ENCODE measurements at places on chromosomes 16 and 17.

DNA sequence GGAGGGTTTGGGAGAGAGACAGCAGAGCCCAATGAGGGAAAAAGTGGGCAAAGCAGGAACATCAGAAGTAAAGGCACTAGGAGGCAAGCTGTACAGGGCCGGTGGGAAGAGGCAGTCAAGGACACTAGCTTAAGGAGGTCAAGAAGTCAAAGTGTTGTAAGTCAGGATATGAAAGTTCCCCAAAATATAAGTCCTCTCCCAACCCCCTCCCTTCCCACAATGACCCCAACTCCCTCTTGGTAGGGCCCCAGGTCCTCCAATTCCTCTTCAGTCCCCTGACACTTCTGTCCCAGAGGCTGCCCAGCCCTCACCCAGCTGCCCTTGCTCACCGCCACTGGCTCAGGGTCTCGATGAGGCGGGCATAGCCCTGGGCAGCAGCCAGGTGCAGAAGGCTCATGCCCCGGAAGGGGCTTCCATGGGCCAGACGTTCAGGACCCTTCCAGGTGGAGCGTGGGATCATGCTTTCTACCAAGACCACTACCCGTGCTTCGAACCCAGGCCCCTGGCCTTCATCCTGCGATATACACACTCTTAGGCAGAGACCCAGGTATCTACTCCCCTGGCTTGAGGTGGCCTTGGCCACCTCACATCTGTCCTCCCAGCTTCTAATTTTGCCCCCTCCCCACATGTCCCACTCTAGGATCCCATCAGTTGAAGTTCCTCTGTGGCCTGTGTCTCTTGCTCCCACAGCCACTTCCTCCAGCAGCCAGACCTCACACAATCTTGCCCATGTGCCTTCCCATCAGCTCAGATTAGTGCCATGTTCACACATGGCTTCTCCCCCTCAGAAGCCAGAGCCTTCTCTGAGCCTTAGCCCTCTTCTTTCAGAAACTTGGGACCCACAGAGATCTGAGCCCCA lies 5.9 kb upstream of the SPAG7 start:
- DNase-seq, result no peak

DNA sequence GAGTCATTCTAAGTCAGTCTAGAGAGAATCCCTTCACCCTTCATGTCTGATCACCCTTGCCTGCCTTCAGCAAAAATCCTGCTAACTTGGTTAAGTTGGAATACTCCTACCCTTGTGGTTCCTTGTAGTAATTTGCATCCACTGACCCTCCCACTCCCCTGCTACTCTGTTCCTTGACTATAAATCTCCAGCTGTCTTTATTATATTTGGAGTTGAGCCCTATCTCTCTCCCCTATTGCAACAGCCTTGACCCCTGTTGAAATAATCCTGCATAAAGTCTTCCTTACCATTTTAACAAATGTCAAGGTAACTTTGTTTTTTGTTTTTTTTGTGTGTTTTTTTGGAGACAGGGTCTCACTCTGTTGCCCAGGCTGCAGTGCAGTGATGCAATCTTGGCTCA lies 590.1 kb downstream of the WWOX start:
- DNase-seq, result no peak

GRCh38 chr17:81437191-81437651 lies 42.0 kb downstream of the BAHCC1 start:
- DNase-seq, result no peak

GRCh38 chr17:81398176-81398831 lies 3.0 kb downstream of the BAHCC1 start:
- no peak for DNase-seq

DNA sequence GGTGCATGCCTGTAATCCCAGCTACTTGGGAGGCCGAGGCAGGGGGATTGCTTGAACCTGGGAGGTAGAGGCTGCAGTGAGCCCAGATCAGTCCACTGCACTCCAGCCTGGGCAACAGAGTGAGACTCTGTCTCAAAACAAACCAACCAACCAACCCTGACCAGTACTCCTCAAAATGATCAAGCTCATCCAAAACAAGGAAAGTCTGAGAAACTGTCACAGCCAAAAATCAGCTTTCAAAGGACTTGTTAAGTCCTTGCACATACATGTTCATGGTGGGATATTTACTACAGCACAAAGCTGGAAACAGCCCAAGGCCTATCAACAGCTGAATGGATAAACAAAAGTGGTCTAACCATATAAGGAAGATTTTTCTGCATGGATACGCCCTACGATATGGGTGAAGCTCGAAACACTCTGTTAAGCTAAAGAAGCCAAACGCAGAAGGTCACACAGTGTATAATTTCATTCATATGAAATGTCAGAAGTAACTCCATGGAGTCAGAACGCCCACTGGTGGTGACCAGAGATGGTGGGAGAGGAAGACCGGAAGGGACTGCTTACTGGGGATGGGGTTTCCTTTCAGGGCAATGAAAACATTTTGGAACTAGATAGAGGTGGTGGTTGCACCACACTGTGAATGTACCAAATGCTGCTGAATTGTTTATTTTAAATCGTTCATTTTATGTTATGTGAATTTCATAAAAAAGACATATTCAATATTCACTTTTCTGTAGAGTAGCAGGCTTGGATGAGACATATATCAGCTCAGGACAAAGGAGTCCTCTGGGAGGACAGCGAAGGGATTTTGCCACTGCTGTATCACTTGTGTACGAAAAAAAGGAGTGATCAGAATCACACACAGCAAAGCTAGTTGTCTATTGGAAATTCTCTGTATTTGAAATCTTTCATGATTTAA lies 17.7 kb downstream of the CCL17 start:
- DNase-seq, result no peak

- DNase-seq, result no peak
Observed at GRCh38 chr16:30740364-30741251, 7.6 kb upstream of the PHKG2 start.

- no peak for DNase-seq
Observed at GRCh38 chr17:62101090-62101489, 36.0 kb upstream of the MED13 start.
